ENCODE measurements at places on chromosomes 5 and 9.

GRCh38 chr5:91077623-91078022, 305.5 kb downstream of the ARRDC3 start:
- DNase-seq: no peak

- no peak for DNase-seq
Observed at GRCh38 chr5:176632745-176633144, 2.3 kb downstream of the EIF4E1B start.

DNA sequence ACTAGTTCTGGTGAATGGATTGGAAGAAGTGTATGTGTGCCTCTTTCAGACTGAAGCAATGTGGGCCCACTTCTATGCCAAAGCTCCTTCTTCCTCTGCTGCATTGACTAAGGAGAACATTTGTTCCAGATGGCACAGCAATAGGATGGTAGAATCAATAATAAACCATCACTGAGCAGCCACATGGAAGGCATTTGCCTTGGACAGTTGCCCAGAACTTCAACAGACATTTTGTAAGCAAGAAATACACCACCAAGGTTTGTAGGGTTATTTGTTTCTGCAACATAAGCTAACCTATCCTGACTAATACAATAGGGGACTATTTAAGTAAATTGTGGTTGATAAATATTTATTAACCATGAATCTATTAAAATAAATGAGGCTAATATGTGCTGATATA, 37.7 kb upstream of the CSNK1G3 start:
- no peak for DNase-seq

DNA sequence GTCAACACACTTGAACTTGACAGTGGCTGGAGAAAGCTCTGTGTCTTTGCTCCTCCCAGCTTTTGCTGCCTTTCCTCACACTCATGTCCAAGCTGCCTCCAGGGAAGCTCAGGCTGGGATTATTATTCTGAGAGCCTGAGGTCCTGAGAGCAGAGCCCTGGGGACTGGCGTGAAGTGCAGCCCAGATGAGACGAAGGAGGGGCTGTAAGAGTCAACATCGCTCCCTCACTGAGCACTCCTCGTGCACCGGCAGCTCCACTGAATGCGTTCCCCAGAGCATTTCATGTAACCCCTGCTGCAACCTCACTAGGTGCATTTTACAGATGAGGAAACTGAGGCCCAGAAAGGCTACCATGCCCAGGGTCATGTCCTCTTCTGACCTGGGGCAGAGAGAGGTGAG, 63.5 kb upstream of the PHYKPL start:
- no peak for DNase-seq

- DNase-seq: peak; percentile 79
Observed at GRCh38 chr9:133677126-133678010, 41.2 kb downstream of the DBH start.

- DNase-seq: no peak
Observed at GRCh38 chr5:7686794-7687193, 164.1 kb downstream of the CFAP90 start.

DNA sequence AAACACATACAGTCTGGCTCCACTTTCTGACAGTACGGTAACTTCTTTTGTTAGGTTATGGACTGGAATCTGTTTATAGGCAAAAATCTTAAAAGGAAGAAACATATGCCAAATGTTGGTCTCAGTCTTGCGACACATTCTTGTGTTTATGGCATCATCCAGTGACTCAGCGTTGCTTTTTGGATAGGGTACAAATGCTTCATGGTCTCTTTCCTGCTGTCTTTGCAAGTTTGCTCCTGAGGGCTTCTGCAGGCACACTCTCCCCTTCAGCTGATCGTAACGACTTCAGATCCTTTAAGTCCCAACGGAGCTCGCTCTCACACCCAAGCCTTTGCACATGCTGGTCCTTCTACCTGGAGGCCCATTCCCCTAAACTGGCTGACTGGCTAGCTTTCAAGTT, 23.6 kb upstream of the TNFSF8 start:
- no peak for DNase-seq
